CD4-positive, alpha-beta memory T cell (primary cell): ENCODE measurements at places on chromosomes 16 and 17. TPM values are rescaled to one million over a fixed set of nuclear protein-coding genes. Genes with fewer than 3 reads are reported as not detected.

Gene CETP
- not detected for polyA plus RNA-seq

Gene MLKL
- polyA plus RNA-seq, result 12.5 TPM

Gene FTSJ3
- polyA plus RNA-seq, result 40.8 TPM

Gene CNTD1
- 0.22 TPM for polyA plus RNA-seq

Gene CFAP52
- not detected for polyA plus RNA-seq

Gene HOXB5
- not detected for polyA plus RNA-seq
